ENCODE measurements at places on chromosomes 1 and 21.

- DNase-seq, result no peak
Measured at GRCh38 chr1:7430691-7431090, 340.4 kb upstream of the VAMP3 start.

GRCh38 chr1:109490029-109490933 lies 3.6 kb upstream of the CYB561D1 start:
- DNase-seq, result peak; percentile 54

DNA sequence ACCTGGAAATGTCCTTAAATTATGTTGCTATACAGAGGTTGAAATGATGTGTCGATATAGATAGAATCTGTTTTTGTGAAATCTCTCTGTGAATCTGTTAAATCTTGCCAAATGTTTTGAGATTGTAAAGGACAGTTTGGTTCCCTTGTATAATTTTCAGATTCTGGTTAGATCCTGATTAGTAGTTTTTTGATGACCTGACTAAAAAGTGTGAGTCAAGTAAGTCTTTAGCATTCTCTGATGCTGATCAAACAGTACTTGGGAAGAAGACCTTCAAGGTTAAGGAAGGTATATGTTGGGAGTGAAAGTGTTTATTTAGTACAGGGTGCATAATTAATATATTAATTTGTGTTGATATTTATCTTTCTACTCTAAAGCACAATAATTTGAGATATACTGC lies 32.7 kb downstream of the DDI2 start:
- DNase-seq, result no peak

- DNase-seq, result no peak
Measured at GRCh38 chr1:119318466-119319309, 49.9 kb upstream of the HAO2 start.

GRCh38 chr1:29465755-29466154 lies 229.4 kb downstream of the PTPRU start:
- DNase-seq, result no peak

DNA sequence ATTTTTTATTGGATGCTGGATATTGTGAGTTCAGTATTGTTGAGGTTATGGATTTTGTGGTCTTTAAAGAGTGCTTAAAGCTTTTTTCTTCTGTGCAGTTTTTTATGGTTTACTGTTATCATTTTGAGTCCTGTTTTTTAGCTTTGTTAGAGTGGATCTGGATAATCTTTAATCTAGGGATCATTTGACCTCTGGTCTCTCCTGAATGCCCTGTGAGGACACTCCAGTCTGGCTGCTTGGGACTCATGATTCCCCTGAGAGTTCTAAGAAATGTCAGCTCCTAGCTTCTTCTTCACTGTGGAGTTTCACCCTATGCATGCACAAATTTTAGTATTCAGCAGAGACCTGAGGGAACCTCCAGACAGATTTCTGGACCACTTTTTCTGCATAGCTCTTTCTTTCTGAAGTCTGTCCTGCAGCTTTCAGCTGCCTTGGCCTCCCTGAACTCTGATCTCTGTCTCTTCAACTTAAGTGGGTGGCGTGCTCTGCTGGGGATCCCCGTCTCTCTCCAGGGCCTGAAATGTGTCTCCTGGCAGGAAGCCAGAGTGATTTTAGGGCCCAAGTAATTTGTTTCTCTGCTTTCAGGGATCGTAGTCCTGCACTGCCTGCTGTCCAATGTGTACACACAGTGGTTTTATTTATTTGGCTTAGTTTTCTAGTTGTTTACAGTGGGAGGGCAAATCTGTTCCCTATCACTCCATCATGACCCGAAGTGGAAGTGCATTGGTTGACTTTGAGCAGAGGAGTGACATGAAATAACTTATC lies 14.7 kb downstream of the PEX14 start:
- DNase-seq, result no peak

GRCh38 chr1:37162059-37162458 lies 127.7 kb upstream of the GRIK3 start:
- DNase-seq, result no peak

DNA sequence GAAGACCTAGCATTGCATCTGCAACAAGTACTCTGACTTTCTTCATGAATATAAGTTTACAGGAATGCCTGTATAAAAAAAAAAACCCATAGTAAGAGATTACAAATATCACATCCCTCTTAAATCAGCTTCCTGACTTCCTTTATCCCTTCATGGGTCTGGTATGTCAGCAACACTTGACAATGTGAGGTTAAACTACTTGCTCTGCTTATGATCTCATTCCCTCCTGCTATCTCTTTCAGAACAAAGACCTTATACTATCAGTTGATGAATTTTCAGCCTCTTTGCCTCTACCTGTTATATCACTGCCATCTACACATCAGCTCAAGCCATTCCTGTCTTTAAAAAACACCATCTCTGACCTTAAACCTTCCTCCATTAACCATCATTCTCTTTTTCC lies 130.9 kb upstream of the SAMSN1 start:
- no peak for DNase-seq

DNA sequence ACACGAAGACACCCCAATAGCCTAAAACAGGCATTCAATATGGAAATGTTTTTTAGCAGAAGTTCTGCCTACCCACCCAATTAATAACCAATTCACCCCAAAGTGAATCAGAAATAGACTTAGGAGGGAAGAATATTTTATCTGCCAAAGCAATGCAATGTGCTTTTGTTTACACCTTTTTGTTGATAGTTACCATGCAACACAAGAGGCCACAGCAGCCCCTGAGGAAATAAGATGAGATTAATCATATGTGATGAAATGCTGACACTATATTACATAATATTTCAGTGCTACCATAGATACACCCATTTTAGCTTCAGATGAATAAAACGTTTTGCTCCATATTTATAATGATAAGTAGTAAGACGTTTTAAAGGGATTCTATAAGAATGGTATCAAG lies 60.9 kb upstream of the RGS2 start:
- no peak for DNase-seq

DNA sequence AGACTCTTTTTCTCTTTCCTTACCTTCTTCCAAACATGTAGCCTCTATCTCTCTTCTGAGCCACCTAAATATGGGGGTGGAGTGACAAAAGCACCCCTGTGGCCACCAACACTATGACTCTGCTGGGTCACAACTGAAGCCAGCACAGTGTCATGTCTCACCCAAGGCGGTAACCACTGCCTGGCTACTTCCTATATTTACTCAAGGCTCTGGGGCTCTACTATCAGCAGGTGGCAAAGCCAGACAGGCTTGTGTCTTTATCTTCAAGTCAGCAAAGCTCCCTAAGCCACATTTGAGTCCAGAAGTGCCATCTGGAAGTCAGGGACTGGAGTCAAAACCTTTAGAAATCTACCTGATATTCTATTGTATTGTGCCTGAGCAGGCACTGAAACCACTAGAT lies 1515.2 kb downstream of the PLA2G4A start:
- DNase-seq, result no peak

DNA sequence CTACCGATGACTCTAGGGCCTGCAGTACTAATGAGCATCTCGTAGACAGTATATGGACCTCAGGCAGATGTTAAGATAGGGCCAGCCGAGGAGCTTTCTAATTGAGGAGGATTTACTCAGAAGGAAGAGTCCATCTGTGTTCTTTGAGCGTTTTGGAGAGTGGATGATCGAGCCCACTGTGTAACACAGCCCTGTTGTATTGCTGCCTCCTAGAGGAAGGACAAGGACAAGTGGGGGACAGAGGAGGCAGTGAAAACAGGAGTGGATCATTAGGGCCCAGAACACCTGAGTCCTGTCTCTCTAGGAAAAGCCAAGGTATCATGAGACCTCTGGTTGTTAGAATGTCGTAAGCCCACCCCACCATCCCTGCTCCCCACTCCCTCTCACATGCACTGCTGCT lies 62.9 kb downstream of the TBX19 start:
- DNase-seq, result no peak

DNA sequence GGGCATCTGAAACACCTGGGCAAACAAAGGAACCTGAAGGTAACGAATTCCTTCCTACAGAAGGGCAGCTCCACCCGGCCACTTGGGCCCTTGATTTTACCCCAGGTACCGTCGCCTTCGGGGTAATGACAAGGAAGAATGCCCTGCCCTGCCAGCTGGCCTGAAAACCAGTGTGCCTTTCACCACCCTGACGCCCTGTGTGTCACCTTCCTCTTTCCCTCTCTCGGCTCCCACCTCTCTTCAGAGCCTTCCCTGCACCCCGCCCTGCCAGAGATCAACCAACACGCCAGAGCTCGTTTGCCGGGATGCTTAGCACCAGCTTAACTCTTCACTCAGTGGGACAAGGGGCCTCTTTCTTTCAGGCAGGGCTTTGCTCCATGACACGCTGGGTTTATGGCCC lies 86.0 kb downstream of the SIM2 start:
- no peak for DNase-seq

DNA sequence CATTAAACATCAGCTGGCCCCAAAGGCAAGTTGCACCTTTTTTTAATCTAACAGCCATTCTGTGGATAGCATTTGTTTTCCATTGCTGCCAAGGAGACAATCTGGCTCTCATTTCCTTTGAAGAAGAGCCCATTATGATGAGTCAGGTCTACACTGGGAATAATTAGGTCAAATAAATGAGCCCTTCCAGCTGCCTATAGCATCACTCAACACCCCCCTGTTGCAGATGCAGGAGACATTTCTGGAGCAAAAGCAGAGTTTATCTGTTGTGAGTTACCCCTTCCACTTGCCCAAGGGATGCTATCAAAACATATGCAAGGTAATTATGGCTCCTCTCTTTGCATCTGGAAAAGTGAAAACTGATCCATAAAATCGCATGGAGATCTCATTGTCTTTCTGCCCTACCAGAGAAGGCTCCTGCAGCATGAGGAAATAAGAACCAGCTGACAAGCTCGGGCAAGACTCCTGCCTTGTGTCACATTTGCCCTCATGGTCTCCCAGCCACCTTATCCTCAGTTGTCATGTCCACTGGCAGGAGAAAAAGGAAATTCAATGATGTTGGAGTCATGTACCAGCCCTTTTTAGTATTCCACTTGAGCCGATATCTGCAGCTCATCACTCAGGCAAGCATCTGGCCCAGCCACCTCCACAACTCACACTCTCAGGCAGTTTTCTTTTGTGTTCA lies 135.9 kb downstream of the SLC30A10 start:
- no peak for DNase-seq

GRCh38 chr1:54273092-54273794 lies 73.3 kb downstream of the MRPL37 start:
- no peak for DNase-seq

DNA sequence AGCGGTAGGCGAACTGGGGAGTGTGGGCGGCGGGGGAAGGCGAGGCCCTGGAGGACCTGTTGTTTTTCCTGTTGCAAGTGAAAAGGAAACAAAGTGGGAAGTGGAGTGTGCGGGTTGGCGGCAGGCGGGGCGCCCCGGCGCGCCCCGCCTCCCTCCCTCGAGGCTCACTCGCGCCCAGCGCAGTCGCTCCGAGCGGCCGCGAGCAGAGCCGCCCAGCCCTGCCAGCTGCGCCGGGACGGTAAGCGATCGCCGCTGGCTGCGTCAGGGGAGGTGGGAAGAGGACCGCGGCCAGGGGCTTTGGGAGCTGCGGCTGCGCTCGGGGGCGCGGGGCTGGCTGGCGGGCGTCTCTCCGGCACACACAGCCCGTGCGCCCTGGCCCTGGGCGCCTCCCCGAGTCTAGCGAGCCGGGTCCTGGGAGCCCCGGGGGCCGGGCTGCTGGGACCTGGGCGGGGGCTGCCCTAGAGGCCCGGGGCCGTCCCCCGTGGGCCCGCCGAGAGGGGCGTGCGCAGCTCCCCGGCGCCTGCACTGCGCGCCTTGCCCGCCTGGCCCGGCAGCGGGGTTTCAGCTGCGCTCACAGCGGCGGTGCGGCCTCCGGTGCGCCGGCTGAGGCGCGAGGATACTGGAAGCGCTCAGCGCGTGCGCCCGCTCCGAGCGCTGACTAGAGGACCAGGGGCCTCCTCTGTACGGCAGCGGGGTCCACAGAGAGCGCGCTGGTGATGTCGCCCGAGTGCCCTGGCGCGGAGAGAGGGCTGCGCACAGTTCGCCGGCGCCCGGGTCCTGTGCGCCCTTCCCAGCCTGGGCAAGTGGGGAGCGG lies at the start of gene PIK3CD:
Gene PIK3CD (plus strand): TSS at position 167 of the 814 bp plus-strand sequence. CDS start 58,725 bp downstream, outside the sequence.
- DNase-seq, result peak; percentile 29

GRCh38 chr1:44223187-44223610 lies 9.9 kb downstream of the DMAP1 start:
- DNase-seq, result no peak

DNA sequence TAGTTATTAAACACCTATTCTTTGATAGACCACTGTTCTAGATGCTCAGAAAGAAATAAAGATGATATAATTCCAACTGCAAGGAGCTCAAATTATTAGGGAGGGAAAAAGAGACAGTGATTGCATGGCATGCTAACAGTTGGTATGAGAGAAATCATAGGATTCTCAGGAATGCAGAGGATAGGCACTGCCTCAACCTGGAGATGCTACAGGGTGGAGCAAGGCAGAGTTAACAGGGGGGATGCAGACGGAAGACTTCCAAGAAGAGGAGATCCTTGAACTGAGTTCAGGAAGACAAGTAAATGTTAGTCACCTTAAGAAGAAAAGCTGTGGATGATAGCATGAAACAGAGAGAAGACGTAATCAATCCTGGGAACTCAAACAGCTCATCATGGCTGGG lies 123.7 kb downstream of the DAB1 start:
- DNase-seq, result no peak

- DNase-seq, result no peak
Measured at GRCh38 chr1:78688697-78689096, 39.1 kb downstream of the IFI44 start.

DNA sequence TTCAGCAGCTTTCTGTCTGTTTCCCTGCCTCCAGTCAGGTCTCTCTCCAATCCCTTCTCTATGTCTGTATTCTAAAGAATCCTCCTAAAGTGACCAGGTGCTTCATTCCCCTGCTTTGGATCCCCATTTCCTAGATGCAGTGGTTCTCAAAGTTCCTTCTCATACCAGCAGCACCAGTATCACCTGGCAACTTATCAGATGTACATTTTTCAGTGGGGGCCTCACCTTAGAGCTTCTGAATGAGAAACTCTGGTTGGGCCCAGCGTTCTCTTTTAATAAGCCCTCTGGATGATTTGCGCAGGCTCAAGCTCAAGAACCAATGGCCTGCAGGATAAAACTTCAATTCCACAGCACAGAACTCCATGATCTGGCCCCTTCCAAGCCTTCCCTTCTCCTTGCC lies 25.4 kb upstream of the ARTN start:
- no peak for DNase-seq

DNA sequence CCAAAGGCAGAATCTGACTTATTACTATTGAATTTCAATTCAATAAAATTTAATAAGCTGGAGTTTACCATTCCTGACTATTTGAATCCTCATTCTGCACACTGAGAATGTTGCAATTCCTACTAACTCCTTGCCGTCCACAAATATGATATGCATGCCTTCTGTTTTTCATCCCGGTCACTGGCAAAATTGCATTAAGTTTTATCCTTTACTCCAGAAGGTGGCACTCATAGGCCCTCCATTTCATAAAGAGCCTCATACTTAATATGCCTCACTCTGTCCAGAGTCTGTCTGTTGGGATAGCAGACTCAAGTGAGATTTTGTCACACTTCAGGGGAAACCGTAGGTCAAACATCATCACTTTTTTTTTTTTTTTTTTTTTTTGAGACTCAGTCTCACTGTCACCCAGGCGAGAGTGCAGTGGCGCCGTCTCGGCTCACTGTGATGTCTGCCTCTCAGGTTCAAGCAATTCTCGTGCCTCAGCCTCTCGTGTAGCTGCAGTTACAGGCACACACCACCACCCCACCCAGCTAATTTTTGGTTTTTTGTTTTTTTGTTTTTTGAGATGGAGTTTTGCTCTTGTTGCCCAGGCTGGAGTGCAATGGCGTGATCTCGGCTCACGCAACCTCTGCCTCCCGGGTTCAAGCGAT lies 27.3 kb downstream of the F11R start:
- DNase-seq, result no peak

Data from central memory CD4-positive, alpha-beta T cell (primary cell).